ENCODE measurements at places on chromosomes 13 and 19. TPM values are rescaled to one million over a fixed set of nuclear protein-coding genes. Genes with fewer than 3 reads are reported as not detected.

DNA sequence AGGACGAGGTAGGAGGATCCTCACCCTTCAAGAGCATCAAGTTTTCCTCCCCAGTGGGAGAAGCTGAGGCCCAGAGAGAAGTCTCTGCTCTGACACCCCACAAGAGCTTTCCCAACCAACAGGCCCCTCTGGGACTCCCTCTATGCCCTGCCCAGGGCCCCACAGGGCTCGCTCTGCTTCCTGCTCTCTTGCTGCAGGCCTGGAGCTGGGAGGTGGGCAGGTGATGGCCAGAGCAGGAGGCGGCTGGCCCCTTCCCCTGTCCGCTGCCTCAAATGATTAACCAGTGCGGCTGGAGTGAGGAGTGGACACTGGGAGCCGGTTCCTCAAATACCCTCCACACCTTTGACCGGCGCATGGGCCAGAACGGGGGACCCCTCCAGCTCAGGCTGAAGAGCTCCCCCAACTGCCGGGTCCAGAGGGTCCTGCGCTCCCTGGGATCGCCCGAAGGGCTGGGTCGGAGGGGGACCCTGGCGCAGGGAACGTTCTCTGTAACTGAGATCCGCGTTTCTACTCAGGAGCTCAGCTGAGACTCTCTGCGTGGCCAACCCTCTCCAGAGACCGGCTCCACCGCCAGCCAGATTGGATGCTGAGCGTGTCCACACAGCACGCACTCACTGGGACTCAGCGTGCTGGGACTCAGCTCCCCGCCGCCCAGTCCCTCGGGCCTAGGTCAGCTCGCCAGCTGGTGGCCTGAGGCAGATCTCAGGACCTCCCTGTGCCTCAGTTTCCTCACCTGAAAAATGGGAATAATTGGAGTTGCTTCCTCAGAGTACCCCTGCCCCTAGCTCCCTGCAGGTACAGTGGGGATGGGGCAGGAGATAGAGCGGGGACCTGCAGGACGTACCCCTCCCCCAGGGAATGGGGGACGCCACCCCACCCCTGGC lies 6.7 kb upstream of the ONECUT3 start:
- peaks cover 26% of the 10 kb centered on the region for H3K4me1 ChIP-seq
- H3K4me3 ChIP-seq = peak overlapping the region; percentile 40
- H3K27me3 ChIP-seq = peaks cover 85% of the 10 kb centered on the region
- DNase-seq = no peak

- H3K4me1 ChIP-seq = peaks cover 5% of the 10 kb centered on the region
- DNase-seq = peak; percentile 36
- no peaks in the 10 kb centered on the region for H3K36me3 ChIP-seq
- H3K27me3 ChIP-seq = no peaks in the 10 kb centered on the region
- peak overlapping the region; percentile 94 for H3K27ac ChIP-seq
These were observed 216 bp downstream of the SH2D3A start for GRCh38 chr19:6767081-6767356.

The GPR4 gene
- 0.14 TPM for total RNA-seq

- no peak overlapping the region for H3K27ac ChIP-seq
- no peaks in the 10 kb centered on the region for H3K27me3 ChIP-seq
- no peaks in the 10 kb centered on the region for H3K36me3 ChIP-seq
- peaks cover 14% of the 10 kb centered on the region for H3K4me1 ChIP-seq
- DNase-seq = no peak
- H3K4me3 ChIP-seq = no peak overlapping the region
These were observed 172.9 kb downstream of the OXGR1 start for GRCh38 chr13:96821381-96821780.

The LGALS7 gene
- total RNA-seq = not detected

GRCh38 chr19:12774588-12775555 lies at the start of gene HOOK2:
TSS of gene HOOK2 (minus strand) at chr19:12775552. CDS start at chr19:12775449, 103 bp downstream.
- H3K4me3 ChIP-seq = peak within 1 kb of the TSS; percentile 86
- peak within 1 kb of the TSS; percentile 88 for H3K27ac ChIP-seq
- no peaks in the 10 kb centered on the region for H3K27me3 ChIP-seq

DNA sequence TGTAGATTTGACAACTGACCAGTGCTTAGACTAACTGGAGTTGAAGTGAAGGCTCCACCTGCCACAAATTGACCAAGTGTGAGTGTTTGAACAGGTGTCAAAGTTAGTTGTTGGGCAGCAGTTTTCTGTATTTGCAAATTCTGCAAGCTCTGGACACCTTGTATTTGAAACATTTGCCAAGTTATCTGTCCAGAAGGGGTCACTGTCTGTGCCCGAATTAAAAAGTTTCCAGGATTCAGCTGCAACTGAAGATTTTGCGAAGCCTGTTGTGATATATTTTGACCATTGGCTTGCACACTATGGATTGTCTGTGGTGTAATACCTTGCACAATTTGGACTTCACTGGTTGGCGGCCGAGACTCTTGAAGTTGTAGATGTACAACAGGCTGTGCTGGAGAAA lies 1690.7 kb downstream of the SLITRK5 start:
- no peaks in the 10 kb centered on the region for H3K27me3 ChIP-seq
- H3K36me3 ChIP-seq = no peaks in the 10 kb centered on the region
- peaks cover 8% of the 10 kb centered on the region for H3K4me1 ChIP-seq
- no peak overlapping the region for H3K4me3 ChIP-seq
- H3K27ac ChIP-seq = no peak overlapping the region

The EPSTI1 gene
- total RNA-seq = 0.16 TPM

The ZNF418 gene
- total RNA-seq = 13.4 TPM

DNA sequence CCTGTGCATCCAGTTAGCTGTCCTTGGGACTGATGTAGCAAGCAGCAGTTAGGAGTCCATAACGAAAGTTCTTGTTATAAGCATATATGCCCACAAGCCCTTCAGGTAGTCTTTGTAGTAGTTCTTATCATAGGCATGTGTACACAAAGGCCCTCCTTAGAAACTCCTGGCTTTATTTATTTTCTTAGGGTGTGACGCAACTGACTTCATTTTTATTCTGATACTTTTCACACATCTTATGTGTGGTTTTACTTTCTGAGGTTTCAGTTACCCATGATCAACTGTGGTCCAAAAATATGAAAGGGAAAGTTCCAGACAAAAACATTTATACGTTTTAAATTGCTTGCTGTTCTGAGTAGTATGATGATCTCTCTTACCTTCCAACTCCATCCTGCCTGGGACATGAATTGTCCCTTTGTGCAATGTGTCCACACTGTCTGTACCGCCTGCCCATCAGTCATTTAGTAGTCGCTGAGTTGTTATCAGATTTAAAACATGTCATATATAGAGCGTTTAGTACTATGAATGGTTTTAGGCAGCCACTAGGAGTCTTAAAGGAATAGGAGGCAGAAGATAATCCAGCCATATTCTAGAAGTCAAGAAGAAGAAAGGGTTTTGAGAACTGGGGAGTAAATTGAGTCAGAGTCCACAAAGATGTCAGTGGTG lies 19.4 kb downstream of the GPC5 start:
- H3K27me3 ChIP-seq = no peaks in the 10 kb centered on the region
- H3K4me1 ChIP-seq = no peaks in the 10 kb centered on the region
- H3K27ac ChIP-seq = no peak overlapping the region
- no peak for DNase-seq
- no peak overlapping the region for H3K4me3 ChIP-seq

- DNase-seq = peak; percentile 8
- H3K36me3 ChIP-seq = no peaks in the 10 kb centered on the region
- H3K4me3 ChIP-seq = no peak overlapping the region
These were observed 14.6 kb downstream of the HS6ST3 start for GRCh38 chr13:96104516-96104915.

The ADAMTS10 gene
- 29.0 TPM for total RNA-seq

The TGFBR3L gene
- total RNA-seq = 1.7 TPM

DNA sequence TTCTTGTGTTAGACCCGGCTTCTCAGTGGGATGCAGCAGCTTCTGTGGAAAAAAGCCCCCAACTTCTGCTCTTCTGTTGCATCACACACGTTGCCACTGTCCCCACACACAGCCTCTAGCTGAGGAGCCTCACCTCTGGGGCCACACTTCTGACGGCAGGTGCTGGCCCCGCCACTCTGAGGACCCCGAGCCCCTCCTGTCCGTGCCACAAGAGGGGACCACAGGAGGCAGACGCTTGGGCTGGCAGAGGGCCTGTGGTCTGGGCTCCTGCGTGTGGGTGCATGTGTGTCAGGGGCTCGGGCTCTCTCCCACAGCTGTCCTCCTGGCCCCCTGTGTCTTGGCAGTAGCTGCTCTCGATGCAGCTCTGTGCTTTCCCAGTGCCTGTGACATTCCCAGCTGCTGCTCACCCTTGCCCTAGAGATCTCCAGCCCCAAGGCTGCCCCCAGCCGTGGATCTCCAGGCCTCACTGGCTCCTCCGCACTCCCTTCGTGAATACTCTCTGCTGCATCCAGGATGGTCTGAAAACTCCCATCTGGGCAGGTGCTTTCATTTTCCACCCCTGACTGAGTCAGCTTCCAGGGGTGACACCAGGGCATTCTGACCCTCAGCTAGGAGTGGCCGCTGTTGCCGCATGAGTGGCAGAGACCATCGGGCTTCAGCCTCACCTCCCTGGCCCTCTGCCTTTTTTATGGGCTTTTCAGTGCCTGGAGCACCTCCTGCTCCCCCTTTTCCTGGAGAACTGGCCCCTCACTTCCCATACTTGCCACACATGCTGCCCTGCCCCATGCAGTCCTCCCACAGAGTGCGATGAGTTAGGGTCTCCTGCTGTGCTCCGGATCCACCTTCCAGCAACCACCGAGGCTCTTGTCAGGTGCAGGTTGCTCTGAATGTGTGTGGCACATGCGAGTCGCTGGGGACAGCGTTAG lies 13.7 kb downstream of the MAU2 start:
- H3K27ac ChIP-seq = 0 out of 2 replicates have a peak overlapping the region, but pooled peaks have one; percentile 36
- peaks cover 4% of the 10 kb centered on the region for H3K36me3 ChIP-seq
- H3K4me1 ChIP-seq = no peaks in the 10 kb centered on the region
- H3K27me3 ChIP-seq = no peaks in the 10 kb centered on the region
- DNase-seq = no peak
- no peak overlapping the region for H3K4me3 ChIP-seq

The CGB2 gene
- not detected for total RNA-seq

DNA sequence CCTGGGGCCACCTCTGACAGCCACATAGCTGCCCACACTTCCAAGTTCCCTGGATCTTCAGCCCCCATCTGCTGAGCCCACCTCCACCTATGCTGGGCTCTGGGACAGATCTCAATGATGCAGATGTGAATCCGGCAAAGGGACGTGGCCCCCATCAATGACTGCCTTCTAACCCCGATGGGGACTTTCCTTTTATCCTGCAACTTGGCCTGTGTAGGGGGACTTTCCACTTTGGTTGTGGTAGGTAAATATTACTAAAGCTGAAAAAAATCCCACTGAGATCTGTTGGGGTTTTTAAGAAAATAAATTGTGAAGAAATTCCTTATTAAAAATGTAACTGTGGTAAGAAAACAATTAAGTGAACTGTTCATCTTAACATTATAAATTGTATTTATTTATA lies 20.8 kb upstream of the ASPDH start:
- H3K27ac ChIP-seq = no peak overlapping the region
- no peak for DNase-seq
- H3K27me3 ChIP-seq = no peaks in the 10 kb centered on the region
- H3K36me3 ChIP-seq = no peaks in the 10 kb centered on the region
- H3K4me1 ChIP-seq = no peaks in the 10 kb centered on the region

DNA sequence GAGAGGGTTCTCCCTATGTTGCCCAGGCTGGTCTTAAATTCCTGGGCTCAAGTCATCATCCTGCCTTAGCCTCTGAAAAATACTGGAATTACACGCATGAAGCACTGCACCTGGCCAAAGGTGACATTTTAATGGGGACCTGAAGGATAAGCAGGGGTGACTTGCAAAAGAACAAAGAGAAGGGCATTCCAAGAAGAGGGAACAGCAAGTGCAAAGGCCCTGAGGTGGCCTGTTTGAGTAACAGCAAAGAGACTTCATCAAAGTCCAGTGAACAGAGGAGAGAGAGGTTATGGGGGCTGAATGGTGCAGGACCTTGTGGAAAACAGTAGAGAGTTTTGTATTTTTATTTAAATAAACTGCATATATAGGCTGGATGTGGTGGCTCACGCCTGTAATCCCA lies 4.1 kb downstream of the CA11 start:
- H3K4me1 ChIP-seq = peaks cover 25% of the 10 kb centered on the region
- peaks cover 8% of the 10 kb centered on the region for H3K27me3 ChIP-seq
- no peak overlapping the region for H3K4me3 ChIP-seq
- no peak overlapping the region for H3K27ac ChIP-seq
- no peak for DNase-seq
